ENCODE measurements at places on chromosomes 12 and 14. TPM values are rescaled to one million over a fixed set of nuclear protein-coding genes. Genes with fewer than 3 reads are reported as not detected.

CCDC60 gene
- 4.3 TPM for total RNA-seq

DNA sequence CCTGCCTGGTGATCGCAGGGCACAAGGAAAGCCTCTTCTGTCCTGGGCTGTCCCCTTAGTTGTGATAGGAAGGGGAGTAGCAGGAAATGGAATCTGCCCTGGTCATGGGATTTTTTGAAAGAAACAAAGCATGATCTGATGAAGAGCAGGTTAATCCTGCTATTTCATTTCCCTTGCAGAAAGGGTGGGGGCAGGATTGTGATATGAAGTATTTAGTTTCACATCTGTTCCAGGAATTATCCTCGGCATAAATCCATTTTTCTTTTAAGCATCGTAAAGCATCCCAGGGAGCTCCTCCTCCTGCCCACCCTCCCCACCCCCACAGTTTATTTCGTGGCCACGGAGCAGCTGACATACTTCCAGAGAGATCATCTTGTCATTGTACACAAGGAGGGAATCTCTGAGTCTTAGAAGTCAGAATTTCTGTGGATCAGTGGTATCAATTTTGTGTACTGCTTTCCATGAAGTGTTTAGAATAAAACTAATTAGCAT, 53.1 kb downstream of the TGFB3 start:
- no peak overlapping the region for H3K27ac ChIP-seq
- no peaks in the 10 kb centered on the region for H3K4me1 ChIP-seq
- H3K27me3 ChIP-seq: no peaks in the 10 kb centered on the region
- H3K36me3 ChIP-seq: no peaks in the 10 kb centered on the region
- H3K4me3 ChIP-seq: no peak overlapping the region
- DNase-seq: no peak

GRCh38 chr12:68623984-68624383, 13.3 kb downstream of the RAP1B start:
- DNase-seq: no peak
- no peak overlapping the region for H3K27ac ChIP-seq
- no peaks in the 10 kb centered on the region for H3K36me3 ChIP-seq
- no peak overlapping the region for H3K4me3 ChIP-seq

GRCh38 chr12:58424735-58425392, 483.5 kb downstream of the ATP23 start:
- no peak for DNase-seq
- peak overlapping the region; percentile 13 for H3K27ac ChIP-seq
- H3K36me3 ChIP-seq: no peaks in the 10 kb centered on the region
- no peak overlapping the region for H3K4me3 ChIP-seq
- no peaks in the 10 kb centered on the region for H3K27me3 ChIP-seq

DNA sequence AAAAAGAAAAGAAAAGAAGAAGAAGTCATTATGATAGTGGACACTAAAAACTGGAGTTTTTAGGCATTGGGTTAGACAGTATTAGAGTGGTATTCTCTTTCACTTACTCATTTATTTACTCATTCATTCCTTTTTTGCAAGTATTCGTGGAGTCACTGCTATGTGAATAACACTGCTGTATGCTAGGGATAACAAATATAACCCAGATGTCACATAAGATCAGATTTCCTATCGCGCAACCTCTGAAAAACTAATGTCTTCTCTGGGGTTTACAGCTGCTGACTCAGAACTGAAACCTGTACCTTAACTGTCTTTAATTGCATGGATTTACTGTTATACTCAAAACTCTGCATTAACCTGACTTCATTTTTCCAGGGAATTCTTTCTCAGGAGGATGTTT, 353.7 kb downstream of the LRIG3 start:
- no peaks in the 10 kb centered on the region for H3K36me3 ChIP-seq
- no peaks in the 10 kb centered on the region for H3K4me1 ChIP-seq
- H3K4me3 ChIP-seq: no peak overlapping the region
- H3K27me3 ChIP-seq: no peaks in the 10 kb centered on the region
- DNase-seq: no peak

- H3K4me1 ChIP-seq: no peaks in the 10 kb centered on the region
- no peak for DNase-seq
- no peak overlapping the region for H3K4me3 ChIP-seq
- no peak overlapping the region for H3K27ac ChIP-seq
- no peaks in the 10 kb centered on the region for H3K27me3 ChIP-seq
Measured at GRCh38 chr12:128513831-128514230, 246.9 kb downstream of the TMEM132C start.

- H3K4me1 ChIP-seq: no peaks in the 10 kb centered on the region
- no peak for DNase-seq
- H3K4me3 ChIP-seq: no peak overlapping the region
- H3K27ac ChIP-seq: no peak overlapping the region
Measured at GRCh38 chr12:124856132-124856841, 7.4 kb downstream of the SCARB1 start.

DDX24 gene
- total RNA-seq: 136 TPM

- no peaks in the 10 kb centered on the region for H3K36me3 ChIP-seq
- DNase-seq: no peak
- no peaks in the 10 kb centered on the region for H3K27me3 ChIP-seq
- H3K27ac ChIP-seq: no peak overlapping the region
- no peak overlapping the region for H3K4me3 ChIP-seq
Measured at GRCh38 chr12:10102322-10102721, 3.5 kb upstream of the CLEC1A start.

Data from prostate gland (tissue), 2 donors.